ENCODE measurements at places on chromosomes 5 and 9.

GRCh38 chr5:10854506-10855277 lies 93.7 kb upstream of the DAP start:
- DNase-seq, result no peak

DNA sequence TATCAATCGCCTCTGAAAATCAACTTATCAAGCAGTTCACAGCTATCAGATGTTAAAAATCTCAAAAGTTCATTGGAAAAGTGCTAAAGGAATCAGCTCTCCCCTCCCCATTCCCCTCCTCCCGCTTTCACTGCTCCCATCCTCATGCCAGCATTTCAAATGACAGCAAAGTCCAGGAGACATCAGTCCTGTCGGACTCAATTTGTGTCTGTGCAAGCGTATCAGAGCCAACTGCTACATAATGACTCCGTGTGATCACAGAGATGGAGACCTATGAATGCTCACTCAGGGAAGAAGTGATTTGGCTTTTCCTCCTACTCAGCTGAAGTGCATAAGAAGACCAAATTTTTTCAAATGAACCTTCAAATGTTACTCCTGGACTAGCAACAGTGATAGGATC lies 937.2 kb upstream of the DMAC1 start:
- no peak for DNase-seq

DNA sequence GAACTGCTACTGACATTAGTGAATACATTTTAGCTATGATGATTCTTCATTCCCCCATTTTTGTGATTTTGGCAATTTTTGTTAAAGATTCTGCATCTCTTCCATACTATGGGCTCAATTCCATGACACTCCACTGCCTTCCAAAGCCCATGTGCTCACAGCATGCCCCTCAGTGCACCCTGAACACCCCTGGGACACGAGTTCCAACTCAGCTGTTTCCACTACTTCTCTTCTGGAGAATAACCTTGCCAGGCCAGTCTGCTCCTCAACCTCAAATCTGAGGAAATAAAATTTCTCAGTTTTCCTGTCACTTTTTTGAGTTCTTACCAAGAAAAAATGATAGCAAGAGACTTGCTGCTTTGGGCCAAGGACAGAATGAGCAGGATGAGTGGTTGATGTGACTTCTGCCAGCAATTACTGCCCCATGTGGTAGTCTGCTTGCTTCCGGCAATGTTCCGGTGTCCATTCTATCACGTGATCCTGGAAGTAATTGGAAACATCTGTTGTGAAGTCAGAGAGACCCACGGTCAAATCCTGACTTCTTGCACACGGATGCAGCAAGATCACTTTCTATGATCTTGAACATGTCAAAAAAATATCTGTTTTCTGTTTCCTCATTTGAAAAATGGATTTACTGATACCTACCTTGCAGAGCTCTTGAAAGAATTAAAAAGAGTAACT lies 58.3 kb downstream of the EGFLAM start:
- DNase-seq, result no peak

GRCh38 chr5:141945511-141946051 lies 12.4 kb downstream of the PCDH12 start:
- peak; percentile 24 for DNase-seq

GRCh38 chr9:82410306-82410705 lies 421.7 kb downstream of the SPATA31D1 start:
- DNase-seq, result no peak

- DNase-seq, result no peak
Observed at GRCh38 chr5:3715062-3715461, 119.4 kb downstream of the IRX1 start.

DNA sequence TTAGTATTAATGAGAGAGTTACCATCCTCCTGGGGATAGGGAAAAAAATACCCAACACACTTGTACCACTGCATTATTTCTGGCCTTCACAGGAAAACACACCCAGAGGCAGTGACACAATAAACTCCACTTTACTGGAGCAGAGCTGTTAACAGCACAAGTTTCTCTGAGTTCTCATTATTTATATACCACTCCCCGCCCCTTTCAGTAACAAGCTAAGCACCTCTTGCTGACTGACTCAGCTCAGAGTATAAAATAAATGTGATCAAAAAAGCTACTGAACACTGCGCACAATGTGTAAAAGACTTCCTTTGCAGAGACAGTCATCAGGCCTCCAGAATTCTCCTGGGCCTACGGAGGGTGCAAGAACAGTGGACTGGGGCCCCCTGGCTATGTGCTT lies 21.6 kb downstream of the KLF9 start:
- DNase-seq, result no peak

DNA sequence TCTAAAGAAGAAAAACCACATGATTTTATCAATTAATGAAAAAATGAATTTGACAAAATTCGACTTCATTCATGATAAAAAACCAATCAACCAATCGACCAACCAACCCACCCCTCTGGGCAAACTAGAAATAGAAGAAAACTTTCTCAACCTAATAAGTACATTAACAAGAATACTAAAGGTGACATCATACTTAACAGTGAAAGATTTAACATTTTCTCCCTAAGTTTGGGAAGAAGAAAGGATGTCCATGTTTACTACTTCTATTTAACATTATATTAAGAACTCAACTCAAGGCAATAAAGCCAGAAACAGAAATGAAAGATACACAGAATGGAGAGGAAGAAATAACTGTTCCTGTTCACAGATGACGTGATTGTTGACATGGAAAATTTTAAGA lies 476.1 kb upstream of the MEF2C start:
- no peak for DNase-seq

All from anterior cingulate cortex (tissue), 58 donors.